ENCODE measurements at places on chromosomes 11 and 22.
A peak's percentile ranks its signal among the peaks of the same experiment; 100 is the strongest.

- DNase-seq, result no peak
Measured at GRCh38 chr11:96061069-96061468, 137.2 kb upstream of the MTMR2 start.

DNA sequence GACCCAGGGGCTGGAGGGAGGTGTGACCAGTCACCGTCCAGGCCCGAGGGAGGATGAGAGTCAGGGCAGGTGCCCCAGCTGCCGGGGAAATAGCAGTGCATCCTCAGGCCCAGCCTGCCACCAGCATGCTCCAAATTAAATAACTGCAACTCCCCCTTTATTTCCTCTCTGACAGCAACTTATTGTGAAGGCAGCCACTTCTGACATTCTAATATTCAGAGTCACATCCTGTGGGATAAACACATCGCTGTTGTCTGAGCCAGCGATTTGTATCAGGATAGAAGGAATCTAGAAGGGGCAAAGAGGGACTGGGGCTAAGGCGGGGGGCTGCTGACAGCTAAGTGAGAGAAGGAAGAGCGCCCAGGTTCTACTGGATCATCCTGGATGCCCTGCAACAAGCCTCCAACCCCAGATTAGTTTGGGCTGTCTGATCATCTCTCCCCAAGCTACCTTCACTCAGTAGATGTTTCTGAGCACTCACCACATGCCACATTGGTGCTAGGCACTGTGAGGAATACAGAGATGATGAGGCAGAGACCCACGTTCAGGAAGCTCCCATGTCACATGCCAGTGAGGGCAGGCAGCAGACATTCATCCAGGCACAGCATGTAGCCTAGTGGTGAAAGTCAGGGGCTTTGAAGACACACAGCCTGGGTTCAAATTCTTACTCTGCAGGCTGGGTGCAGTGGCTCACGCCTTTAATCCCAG is 214.1 kb downstream of the BUD13 start:
- no peak for DNase-seq

DNA sequence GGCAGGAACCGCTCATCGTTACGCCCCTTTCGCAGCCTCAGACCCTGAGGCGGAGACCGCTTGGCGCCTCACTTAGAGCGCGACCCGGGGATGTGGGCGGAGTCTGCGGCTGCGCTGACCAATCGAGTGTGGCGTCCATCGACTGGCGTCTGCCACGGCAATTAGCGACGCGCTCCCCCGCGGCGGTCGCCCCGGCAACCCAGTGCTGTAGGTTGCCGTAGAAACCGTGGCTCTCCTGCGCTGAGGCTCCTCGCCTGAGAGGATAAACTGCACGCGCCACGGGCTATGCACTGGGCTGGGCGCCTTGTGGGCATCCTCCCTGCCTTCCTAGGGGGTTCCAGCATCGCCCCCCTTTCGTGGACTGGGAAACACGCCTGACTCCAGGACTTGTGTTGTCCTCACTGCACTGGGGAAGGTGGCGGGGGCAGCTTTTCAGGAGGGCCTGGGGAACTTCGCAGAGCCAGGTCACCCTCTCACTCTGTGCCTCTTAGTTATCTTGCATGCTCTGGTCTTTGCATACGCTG is 701 bp upstream of the P2RX6 start:
- DNase-seq, result peak; percentile 77

DNA sequence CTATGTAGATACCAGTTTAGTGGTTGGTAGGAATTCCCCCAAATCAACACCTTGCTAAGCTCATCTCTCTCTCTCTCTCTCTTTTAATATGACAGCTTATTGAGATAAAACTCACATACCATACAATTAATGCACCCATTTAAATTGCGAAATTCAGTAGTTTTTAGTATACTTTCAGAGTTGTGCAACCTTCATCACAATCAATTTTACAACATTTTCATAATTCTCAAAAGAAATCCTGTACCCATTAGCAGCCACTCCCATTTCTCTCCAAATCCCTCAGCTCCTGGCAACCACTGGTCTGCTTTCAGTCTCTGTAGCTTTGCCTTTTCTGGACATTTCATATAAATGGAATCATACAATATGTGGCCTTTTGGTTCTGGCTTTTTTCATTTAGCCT is 13.3 kb downstream of the NNMT start:
- no peak for DNase-seq

GRCh38 chr11:33411751-33412150 is 154.6 kb downstream of the HIPK3 start:
- no peak for DNase-seq

DNA sequence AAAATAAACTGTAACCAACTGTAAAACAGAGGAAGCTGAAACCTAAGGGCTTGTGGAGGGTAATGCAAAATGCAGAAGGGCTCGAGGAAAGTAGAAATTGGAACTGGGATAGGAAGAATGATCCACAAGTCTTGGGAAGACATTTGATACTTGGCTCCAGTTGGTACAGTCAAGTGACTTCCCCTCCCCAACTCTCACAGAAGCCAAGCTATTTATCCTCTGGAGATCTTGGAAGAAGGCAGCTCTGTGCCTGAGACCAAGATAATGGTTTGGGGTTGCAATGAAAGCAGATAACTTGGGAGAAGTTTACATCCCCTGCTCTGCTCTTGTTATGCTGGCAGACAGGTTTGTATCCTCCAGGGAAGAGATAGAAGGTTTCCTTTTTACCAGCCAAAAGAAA is 198.9 kb upstream of the ZC3H12C start:
- no peak for DNase-seq

DNA sequence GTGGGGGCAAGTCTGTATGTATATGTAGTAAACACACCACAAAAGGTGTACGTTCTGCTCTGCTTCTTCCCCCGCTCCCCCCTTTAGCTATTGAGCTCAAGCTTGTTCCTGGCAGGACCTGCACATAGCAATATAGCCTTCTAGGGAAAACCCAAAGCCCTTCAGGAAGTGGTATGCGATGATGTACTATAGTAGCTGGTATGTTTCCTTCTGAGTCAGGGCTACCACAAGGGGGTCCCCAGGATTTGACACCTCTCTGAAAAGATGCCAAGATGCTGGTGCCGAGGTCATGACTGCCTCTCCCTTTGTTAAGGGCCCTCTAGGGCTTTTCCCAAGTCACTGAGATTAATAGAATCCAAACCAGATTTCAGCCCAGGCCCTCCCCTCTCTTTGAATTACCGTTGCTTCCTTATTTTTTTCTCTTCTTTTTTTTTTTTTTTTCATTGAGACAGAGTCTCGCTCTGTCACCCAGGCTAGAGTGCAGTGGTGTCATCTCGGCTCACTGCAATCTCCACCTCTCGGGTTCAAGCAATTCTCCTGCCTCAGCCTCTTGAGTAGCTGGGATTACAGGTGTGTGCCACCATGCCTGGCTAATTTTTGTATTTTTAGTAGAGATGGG is 268.4 kb downstream of the ETS1 start:
- DNase-seq, result peak; percentile 53

GRCh38 chr11:43518408-43519160 is 159.9 kb downstream of the TTC17 start:
- DNase-seq, result no peak

All from stimulated activated CD4-positive, alpha-beta T cell treated with anti-CD3 and anti-CD28 coated beads, Interleukin-12 subunit alpha, Interleukin-12 subunit beta, amount 100 ng/mL, for 4 hours (primary cell).